Inflammatory macrophage treated with lipopolysaccharide for 1 hour (primary cell): ENCODE measurements at places on chromosomes 7 and 10.

DNA sequence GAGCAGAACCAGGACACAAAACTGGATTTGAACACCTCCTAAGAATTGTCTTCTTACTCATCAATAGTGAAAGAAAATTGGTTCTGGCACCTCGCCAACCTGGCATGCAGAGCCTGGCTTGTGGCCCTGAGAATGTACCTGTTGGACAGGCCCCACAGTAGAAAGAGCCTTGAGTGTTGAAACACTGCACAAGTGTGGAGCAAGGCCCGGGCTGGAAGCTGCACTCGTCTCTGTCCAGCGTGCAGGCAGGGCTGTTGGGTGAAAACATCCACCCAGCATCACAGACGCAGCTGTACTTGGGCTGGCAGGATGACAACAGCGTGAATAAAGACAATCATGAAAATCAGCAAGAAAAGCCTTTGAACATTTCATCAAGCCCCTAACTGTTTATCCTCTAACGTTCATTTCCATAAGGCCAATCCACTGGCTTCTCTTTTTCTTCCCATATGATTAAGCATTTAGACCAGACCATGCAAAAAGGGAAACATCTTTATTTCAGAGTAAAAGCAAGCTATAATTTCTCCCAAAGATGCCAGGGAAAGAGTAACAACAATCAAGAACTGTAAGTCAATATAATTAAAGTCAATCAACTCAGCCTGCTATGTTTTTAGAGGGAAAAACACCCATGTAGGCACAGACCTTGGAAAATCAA lies 15.6 kb downstream of the CUBN start:
- DNase-seq = no peak

GRCh38 chr10:12401466-12401865 lies 52.1 kb downstream of the CAMK1D start:
- DNase-seq = no peak

DNA sequence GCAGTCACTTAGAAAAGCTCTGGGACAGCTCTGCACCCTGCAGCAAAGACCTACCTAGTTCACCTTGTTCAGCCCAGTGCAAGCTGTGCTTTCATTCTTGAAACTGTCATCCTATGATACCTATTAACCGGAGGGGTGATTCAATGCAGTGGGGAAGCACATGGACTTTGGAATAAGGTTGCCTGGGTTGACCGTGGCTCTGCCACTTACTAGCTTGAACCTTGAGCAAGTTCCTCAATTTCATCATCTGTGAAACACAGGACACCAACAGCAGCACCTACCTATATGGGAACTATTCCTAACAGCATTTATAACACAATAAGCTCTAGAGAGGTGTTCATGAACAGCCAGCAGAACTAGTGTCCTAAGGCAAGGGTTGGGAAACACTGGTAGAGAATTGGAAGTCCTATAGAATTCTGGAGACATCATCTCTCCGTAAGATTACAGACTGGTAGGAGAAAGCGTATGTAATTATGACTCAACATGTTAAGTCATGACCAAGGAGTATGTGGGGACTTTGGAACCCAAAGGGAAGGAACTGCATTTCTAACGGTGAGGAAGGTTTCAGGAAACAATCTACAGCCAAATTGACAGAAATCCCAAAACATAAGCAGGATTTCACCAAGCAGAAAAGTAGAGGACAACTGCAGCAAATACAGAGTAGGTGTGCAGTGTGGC lies 270.0 kb downstream of the USP6NL start:
- peak; percentile 22 for DNase-seq

DNA sequence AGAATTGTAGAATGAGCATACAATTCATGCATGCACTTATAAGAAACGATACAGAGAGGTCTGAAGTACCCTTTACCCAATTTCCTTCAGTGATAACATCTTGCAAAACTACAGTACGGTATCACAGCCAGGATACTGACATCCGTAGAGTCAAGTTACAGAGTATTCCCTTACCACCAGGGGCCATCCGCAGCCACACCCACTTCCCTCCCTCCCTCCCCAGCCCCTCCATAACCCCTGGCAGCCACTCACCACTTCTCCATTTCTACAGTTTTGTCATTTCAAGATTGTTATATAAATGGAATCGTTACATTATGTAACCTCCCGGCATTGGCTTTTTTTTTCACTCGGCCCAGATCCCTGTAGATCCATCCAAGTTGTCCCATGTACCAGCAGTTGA lies 113.6 kb upstream of the RET start:
- DNase-seq = peak; percentile 41

- no peak for DNase-seq
Observed at GRCh38 chr10:69768386-69768785, 33.3 kb upstream of the COL13A1 start.

DNA sequence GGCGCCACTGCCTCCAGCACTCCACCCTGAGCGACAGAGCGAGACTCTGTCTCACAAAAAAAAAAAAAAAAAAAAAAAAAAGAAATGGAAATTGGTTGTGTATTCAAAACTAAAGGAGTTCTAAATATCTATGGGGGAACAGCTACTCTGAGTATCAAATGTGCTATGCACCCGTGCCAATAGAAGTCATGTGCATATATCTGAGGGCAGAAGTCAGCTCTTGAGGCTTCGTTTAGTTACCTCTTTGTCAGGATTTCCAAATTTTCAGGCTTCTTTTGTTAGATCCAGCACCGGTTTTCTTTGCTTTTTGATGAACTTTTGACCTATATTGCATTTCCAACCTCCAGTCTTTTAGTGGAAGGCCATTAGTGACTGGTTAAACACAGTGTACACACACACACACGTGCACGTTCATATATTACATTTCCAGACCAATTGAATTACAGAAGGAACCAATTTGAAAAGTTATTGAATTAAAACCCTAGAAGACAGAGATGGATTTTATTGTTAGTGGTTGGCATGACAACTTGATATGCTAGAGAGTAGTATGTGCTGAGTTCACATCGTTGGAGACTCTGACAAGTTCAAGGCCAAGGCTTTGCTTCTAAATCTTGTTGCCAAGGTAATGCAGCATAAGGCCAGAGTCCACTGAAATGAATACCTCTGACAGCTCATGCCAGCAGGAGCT lies 33.1 kb upstream of the ADD3 start:
- DNase-seq = no peak

DNA sequence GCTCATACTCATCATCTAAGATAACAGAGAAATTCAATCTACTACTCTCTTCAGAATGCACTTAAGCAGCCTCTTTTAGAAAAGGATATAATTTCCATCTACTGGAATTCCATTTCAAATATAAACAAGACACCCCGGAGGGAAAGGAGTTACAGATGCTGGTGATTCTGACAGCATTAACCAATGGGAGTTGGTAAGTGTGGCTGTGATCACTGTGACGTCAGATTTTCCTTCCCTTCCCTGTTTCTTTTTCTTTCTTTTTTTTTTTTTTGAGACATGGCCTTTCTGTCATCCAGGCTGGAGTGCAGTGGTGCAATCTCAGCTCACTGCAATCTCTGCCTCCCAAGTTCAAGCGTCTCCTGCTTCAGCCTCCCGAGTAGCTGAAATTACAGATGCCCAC lies 106.6 kb downstream of the ACTR3B start:
- DNase-seq = no peak

DNA sequence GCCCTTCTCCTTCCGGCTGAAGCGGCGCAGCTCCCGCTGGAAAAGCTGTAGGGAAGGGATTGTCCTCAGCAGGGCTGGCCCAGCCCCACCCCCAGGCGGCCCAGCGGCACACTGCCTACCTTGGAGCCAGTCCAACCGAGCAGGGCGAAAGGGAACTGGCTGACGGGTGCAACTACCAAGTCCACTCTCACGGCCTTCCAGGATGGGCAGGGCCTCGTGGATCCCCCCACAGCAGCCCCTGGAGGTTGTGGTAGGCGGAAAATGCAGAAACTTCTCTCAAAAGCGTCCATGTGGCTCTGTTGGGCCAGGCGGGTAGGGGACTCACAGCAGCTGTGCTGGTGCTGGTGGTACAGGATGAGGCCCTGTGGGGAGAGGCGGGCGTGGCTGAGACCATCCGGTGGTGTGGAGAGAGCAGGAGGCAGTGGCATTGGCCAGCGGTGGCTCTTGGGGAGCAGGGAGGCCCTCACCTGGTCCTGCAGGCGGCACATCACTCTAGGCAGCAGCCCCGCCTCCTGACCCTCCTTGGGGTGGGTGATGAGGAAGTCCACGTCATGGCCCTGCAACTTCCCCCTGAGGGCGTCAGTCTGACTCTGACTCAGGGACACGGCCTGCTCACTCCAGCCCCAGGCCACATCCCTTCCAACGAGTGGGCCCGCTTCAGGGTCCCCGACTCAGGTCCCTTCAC lies 8.4 kb upstream of the PGAM2 start:
- peak; percentile 86 for DNase-seq

DNA sequence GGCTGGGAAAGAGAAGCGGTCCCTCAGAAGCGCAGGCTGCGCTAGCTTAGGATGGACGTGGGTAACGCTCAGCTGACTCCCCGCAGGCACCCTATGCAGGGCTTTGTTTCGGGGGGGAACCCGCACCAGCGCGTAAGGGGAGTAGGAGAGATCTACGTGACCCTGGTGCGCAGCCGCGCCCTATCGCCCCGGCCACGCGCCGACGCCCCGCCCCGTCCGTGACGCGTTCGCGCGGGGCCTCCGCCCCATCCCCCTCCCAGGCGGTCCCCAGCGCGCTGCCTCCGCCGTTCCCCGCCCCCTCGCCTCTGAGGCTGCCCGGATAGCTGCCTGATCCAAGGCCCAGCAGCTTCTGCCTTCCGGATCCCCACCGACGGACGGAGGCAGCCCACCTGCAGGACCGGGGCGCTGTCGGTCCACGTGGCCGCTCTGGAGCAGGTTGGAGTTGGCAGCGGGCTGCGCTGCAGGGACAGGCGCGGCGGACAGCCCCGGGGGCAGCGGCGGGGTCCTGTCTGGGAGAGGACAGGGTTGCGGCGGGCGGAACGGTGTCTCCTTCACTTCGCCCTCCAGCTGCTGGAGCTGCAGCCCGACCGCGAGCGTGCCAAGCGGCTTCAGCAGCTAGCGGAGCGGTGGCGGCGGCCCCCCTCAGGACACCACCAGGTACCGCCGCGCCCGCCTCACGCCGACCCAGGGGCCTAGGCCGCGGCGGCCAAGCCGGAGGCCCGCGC lies at the start of gene VDAC2:
TSS of gene VDAC2 (plus strand) at position 515 of the 725 bp plus-strand sequence. CDS start 363 bp downstream, outside the sequence.
- peak; percentile 94 for DNase-seq

DNA sequence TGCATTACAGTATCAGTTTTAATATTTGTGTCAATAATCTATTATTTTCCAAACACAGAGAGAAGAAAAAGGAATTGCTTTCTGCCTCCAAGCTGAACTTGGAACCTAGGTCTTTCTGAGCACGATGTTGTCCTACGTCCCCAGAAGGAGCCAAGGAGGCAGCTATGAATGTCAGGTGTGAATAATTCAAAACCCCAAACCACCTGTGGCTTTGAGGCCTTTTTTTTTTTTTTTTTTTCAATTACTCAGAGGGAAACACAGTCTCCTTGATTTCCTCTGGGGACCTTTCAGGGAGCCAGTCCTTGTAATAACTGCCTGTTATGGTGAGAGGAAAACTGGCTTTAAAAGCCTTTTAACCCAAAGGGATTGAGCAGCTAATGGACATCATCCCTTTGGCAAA lies 8.3 kb downstream of the GPR85 start:
- DNase-seq = no peak

- no peak for DNase-seq
Observed at GRCh38 chr10:1177936-1178335, 121.8 kb downstream of the WDR37 start.

DNA sequence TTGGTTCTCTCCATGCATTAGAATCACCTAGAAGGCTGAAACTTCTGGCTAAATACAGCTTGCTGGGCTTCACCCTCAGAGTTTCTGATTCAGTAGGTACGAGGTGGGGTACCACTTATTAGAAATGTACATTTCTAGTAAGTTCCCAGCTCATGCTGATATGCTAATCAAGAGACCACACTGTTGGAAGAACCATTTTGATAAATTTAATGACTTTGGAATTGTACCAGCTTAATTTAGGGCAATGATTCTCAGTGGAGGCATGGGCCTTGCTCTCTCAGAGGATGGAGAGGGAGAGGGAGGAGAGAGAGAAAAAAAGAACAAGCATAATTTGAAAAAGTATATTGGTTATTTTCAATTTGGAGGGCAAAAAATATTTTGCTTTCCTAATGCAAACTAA lies 20.3 kb downstream of the CPN1 start:
- no peak for DNase-seq

GRCh38 chr10:99524736-99525380 lies 7.9 kb upstream of the NKX2-3 start:
- no peak for DNase-seq

DNA sequence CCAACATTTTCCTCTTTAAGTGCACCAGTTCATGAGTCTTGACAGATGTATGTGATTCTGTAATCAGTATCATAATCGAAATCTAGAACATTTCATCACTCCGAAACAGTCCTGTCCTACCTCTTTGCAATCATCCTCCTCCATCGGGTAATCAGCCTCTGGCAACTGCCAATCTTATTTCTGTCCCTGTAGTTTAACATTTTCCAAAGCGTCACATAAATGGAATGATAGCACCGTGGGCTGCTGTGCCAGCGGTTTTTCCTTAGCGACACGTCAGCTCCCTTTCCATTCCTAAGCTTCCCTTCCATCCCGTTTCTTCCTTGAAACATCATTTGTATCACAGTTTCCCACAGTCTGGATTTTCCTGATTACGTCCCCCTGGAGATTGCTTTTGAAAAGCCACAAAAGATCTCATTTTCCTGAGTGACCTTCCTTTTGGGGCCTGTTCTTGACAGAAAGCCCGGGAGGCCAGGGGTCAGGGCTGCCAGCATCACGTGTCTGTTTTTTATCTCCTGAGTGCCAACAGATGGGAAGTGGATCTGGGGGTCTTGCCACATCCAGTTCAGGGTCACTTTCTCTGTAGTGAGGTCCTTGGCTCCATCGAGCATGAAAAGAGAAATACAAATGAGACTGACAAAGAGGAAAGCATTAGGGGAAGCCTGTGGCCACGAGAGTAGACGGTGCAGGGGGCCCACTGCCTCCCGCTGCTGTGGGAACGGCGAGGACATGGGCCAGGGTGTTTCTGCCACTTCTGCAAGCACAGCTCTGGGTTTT lies 31.6 kb downstream of the TMEM120A start:
- DNase-seq = no peak

DNA sequence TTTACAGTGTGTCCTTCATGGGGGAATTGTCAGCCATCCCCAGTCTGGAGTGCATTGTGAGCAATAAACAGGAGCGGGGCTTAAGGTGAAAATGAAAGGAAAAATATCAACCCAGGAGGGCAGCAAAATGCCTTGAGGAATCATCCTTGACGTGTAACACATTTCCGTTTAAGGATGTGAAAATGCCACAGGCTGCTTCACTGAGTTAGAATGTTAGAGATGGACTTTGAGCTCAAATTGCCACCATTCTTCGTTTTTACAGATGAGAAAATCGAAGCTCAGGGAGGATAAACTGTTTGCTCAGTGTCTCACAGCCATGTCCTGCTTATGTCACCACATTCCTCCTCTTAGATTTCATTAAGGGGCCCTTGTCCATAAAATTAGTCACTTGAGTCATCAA lies 23.1 kb downstream of the SORCS3 start:
- no peak for DNase-seq

DNA sequence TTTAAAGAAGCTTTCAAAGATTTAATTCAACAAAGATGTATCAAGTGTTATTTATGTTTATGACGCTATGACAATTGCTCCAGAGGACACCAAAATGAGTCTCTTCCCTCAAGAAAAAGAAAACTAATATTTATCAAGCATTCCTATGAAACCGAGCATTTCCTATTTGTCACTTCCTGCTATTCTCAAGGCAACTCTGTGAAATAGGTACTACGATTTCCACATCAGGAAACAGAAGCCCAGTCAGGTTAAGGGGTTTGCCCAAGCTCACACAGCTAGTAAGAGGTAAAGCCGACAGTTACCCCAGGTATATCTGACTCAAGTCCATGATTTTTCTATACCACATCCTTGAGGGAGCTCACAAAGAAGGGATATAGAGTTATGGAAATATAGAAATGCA lies 85.9 kb downstream of the TRIL start:
- no peak for DNase-seq
